ENCODE measurements at places on chromosomes 16 and 17.

- no peak for DNase-seq
These were observed 9.8 kb downstream of the HID1 start for GRCh38 chr17:74962622-74963394.

GRCh38 chr16:65318590-65319257 is 196.9 kb upstream of the CDH11 start:
- DNase-seq: no peak

DNA sequence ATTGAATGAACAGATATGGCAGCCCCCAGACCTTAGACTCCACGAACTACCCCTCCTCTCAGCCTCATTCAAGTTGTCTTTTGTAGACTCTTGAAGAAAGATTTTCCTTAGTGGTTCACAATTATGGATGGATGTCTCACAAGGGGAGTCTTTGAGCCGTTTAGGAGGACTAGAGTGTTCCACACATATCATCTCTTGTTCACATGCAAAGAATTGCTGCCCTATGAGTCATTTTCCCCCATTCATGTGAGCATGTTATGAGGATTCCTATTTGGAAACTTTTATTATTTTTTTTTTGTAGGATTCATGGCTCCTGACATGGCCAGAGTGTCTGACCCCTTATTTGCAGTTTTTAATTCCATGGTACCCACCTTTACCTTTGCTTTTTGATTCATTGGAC is 237.1 kb downstream of the SHISA9 start:
- no peak for DNase-seq

DNA sequence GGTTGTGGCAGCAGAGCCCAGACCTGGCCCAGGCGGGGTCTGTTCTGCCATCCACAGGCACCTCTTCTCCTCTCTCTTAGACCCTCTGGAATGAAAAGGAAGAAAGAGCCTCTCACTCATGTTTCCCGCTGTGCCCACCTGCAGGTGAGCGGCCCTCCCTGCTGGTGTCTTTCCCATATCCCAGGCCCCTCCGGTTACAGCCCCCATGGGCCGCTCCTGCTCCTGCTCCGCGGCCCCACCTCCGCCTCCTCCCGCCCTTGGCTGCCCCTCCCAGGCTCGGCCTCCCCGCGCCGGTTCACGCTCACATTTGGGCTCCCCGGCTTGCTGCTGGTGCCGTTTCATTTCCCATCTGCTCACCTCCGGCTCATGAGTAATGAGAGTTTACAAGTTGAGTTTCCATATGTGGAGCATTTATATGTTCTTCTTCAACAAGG is 98.7 kb upstream of the SDK2 start:
- no peak for DNase-seq

DNA sequence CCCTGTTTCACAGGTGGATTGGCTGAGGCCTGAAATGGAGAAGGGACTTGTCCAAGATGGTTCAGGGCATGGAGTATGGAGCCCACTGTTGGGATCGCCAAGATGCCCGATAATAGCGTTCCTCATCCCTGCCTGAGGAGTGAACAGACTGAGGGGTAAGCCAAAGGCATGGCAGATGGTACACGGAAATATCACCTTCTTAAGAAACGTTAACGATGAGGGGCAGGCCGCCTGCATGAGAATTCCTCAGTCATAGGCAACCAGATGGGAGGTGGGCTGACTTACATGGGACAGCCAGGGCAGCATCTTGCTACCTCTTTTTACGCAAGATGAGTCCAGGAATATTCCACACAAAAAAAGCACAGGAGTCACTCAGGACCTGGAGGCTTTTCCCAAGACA is 188.1 kb downstream of the CCDC182 start:
- DNase-seq: no peak

DNA sequence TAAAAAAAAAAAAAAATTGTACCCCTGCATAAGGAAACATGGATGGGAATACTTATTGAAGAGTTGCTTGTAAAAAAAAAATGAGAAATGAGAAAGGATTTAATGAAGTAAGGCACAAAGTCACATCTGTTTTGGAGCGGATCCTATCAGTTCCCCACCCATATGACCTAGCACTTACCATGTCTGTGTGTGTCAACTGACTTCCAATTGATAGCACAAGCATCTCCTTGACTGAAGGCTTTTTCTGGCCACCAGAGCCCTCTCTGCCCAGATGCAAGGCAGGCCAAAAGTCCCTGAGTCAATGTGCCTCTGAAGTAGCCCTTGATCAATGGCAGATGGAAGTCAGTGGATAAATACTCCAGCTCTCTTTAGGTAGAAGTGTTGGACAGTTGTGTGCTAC is 13.4 kb upstream of the NLK start:
- DNase-seq: no peak

Measured in SK-N-MC (cell line).